WTC11 (cell line): ENCODE measurements at places on chromosomes 6 and 20. TPM values are rescaled to one million over a fixed set of nuclear protein-coding genes. Genes with fewer than 3 reads are reported as not detected.
A peak's percentile ranks its signal among the peaks of the same experiment; 100 is the strongest.

DNA sequence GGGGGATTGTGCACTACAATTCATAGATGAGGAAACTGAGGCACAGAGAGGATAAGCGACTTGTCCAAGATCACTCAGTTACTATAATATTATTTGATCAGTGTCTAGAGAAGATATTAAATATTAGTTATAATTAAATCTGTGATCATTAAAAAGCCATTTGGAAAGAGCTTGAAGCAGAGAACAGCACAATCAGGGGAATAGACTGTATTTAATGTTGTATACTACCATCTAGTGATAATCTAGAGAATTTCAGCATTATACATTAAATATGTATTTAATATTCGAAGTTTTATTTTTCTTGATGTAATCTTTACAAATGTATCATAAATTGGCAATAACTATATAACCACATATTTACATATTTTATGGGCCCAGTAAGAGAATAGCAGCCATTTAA is 20.1 kb upstream of the MTCL3 start:
- DNase-seq = no peak

GRCh38 chr6:46862381-46862780 is 59.4 kb downstream of the ADGRF5 start:
- no peak for DNase-seq

- DNase-seq = no peak
These were observed 23.9 kb downstream of the ARMC2 start for GRCh38 chr6:108872141-108872557.

DNA sequence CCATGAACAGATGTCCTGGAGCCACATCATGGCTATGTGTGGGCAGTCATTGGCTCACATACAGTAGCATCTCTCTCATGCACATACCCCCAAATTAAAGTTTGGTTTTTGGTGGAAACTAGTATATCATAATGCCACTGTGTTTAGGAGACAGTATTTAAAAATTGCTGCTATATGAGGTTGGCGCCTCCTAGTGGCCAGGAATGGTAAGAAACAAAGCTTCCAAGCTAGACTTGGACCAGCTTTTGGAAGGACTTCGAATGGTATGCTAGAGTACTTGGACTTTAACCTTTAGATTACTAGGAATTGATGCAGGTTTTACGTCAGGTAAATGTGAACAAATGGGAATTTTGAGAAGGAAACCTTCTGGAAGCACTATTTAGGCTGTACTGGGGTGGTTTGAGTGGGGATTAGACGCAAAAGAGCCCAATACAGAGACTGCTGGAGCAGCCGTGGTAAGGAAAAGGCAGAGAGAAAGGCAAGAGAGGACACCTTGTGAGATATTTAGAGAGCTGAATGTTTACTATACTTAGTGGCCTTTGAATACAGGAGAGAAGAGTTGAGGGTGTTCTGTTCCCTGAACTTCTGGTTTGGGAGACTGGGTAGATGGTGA is 23.8 kb downstream of the PRSS35 start:
- peak; percentile 74 for DNase-seq

DNA sequence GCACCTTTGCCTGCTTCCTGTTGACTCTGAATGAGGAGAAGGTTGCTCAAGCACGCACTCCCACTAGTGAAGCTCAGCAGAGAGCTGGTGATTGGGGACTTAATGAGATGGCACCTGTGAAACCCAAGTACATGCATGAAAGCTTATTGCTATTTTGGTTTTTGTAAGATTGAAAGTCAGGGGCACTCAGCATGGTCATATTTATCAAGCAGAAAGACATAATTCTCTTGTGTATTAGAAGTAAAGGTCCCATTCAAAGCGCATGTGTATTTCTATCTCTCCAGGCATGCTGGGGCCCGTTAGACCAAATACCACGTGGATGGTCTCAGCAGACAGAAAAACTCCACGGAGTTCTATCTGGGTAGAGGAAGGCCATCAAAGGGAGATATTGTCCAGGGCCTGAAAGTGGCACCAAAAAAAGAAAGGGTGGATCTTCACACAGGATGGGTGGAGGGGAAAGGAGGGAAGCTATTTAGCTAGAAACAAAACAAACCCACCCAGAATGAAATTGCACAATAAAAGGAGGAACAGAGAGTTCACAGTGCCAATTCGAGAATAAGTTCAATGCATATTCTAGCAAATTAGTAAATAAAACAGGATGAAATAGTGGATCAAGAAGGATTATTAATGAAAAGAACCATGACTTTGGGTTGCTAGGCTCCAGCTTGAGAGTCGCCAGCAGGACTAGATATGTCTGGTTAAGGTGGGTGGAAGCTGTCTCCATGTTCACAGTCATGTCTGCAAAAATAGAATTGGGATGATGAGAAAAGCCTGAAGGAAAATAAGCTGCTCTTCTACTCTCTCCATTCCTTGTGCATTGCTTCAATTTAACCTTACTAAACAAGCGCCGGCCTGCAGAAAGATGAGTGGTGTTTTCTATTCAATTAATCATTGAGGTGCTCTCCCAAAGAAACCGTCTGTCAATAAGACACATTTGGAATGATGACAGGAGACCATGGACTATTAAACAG is 224.9 kb upstream of the DTNBP1 start:
- no peak for DNase-seq

- DNase-seq = no peak
These were observed 109.3 kb downstream of the TRDN start for GRCh38 chr6:123527406-123527805.

DNA sequence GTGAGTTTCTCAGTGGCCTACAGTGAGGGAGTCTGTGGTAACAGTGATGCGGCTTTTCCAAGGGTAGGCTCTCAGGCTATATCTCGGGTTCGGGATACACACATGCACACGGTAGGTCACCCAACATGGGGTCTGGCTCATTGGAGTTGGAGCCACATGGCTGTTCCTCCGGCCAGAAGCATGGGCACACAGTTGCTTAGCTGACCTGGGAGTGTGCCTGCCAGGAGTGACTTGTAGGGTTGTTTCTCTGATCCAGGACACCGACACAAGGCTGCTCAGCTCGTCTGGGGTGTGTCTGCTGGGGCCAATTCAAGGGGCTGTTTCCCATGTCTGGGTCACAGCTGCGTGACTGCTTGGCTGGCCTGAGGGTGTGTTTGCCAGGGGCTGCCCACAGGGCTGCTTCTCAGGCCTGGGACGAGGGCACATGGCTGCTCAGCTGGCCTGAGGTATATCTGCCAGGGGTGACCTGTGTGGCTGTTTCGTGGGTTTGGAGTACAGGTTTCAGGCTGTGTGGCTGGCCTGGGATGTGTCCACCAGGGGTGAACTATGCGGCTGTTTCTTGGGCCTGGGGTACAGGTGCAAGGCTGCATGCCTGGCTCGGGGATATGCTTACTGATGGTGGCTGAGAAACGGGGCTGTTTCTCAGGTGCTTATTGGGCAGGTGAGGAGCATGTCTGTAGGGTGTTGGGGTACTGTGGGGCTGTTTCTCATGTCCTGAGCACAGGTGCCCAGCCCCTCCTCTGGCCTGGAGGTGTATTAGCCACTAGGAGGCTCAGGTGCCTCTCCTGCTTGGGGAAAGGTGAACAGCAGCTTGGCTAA is 15.2 kb downstream of the KIF25 start:
- DNase-seq = no peak

DNA sequence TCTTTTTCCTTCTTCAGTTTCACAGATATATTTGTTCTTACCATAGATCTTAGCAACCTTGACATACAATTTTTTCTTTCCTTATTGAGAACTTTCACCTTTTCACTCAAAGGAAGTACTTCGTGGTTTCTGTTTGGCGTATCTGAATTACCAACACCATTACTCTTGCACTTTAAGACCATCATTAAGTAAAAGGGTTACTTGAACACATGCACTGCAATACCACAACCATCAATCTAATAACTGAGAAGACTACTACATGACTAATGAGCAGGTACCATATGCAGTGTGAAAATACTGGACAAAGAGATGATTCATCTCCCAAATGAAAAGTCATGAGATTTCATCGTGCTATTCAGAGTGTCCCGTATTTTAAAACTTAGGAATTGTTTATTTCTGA is 21.7 kb upstream of the SENP6 start:
- DNase-seq = no peak

DNA sequence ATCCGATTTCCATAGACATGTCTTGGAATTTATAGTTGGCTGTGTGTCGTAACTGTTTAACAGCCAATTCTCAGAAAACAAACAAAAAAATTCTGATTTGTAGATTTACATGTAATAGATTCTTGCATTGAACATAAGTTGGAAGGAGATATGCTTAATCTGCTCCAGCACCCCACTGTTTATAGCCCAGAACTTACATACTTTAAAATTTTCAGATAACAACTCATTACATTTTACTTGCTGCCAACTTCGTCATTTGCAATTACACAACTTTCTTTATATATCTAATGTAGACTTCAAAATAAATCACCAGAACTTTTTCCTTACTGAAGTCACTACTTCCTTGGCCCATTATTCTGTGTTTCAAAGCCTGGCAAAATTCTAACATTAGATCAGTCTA is 472.3 kb upstream of the EYS start:
- DNase-seq = no peak

DNA sequence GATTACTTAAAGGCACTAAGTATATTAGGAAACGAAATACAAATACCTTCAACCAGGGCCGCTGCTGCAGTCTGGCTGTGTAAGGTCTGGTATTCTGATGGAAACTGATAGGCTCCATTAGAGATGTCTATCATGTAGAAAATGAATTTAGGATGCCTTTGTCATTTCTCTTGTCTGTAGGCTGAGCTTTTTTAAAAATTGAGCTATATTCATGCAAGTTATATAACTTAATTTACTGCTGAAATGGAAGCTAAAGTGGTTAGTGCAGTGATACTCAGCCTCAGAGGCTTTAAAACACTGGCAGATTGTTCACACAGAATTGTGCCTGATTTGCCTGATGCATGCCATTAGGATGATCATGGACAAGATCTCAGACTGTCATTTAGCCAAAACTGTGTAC is 286.2 kb upstream of the QKI start:
- DNase-seq = no peak

- DNase-seq = no peak
These were observed 792.4 kb downstream of the QKI start for GRCh38 chr6:164206807-164207423.

DNA sequence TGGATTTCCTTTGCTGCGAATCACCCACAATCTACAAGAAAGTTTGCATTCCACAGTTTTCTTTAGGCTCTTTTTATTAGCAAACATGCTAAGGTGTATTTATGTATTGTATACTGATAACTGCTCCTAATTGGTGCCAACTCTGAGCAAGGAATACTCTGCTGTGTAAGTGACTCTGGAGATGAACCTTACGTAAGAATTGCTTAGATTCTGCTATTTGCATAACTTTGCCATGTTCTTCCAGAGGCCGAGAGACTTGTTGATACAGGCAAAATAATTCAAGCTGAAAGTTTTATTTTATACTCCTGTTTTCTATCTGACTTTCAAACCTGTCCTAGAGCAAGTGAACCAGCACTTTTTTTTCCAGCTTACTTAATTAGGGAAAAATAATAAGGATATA is 461.3 kb downstream of the GJA1 start:
- no peak for DNase-seq

GRCh38 chr20:45945678-45946148 is 11.2 kb downstream of the PCIF1 start:
- no peak for DNase-seq

GRCh38 chr6:119584088-119584487 is 234.5 kb upstream of the MAN1A1 start:
- no peak for DNase-seq

GRCh38 chr6:87333591-87334181 is 4.6 kb upstream of the GJB7 start:
- DNase-seq = no peak

GRCh38 chr6:106974999-106975737 is 639 bp upstream of the CD24 start:
- peak; percentile 73 for DNase-seq

GRCh38 chr20:6744805-6745204 is 22.7 kb upstream of the BMP2 start:
- no peak for DNase-seq

GRCh38 chr20:31979713-31980426 is 11.9 kb downstream of the XKR7 start:
- no peak for DNase-seq

GRCh38 chr20:56949318-56949717 is 317.1 kb downstream of the BMP7 start:
- DNase-seq = peak; percentile 49

DNA sequence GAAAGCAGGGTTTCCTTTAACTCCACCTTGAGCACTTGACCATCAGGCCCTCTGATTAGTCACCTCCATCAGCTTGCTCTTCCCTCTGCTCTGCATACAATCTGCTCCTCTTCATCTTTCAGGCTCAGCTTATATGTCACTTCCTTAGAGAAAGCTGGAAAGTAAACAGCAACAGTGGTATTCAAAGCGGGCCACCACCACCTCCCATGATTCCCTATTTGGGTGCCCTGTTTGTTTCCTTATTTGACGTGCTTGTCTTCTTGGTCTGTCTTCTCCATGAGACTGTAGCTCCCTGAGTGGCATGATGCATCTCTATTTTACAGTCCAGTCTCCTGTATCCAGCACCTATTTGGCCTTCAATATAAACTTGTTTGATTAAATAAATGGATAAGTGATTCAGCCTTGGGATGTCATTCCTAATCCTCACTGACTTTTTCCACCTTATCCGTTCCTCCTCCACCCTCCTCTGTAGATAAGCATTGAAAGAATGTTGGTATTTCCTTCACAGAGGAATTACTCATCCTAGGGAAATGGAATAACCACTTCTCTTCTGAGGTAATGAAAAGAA is 102.8 kb upstream of the SGK1 start:
- DNase-seq = no peak

- DNase-seq = no peak
These were observed 55.6 kb downstream of the KIAA0408 start for GRCh38 chr6:127403636-127404035.

GRCh38 chr6:139161817-139162284 is 27.0 kb downstream of the HECA start:
- DNase-seq = no peak

GRCh38 chr6:87184762-87185250 is 29.4 kb downstream of the ZNF292 start:
- DNase-seq = no peak

DNA sequence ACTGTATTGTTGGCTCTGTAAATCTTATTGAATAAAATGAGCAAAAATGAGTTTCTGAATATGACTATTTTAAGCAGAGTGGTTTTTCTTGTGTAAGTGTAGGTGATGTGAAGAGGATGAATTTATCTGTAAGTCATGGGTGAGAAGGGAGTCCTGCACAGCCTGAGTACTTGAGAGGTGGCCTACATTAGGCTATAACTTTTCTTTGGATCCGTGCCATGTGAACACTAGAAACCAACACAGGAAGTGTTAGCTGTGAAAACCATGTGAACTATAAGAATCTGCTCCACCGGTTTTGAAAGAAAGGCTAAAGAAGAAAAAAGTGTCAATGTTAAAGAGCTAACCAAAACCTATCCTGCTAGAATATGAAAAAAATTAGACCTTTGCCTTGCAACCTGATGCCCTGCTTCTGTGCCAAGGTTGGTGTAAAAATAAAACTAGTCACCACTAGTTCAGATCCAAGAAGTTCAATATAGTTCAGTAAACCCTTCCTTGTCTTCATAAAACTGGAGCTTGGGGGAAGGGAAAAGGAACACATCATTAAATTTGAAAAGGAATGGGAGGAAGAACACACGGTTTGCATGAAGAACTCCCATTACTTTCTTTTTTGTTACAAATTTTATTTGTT is 21.3 kb downstream of the PLCB1 start:
- DNase-seq = no peak

The LRRC73 gene
- 0.73 to 1.4 TPM (median 0.76 TPM) in 3 replicates for total RNA-seq

The TPBG gene
- total RNA-seq = 29.6 to 35.3 TPM (median 30.4 TPM) in 3 replicates

The MDFI gene
- 63.2 to 86.2 TPM (median 74.6 TPM) in 3 replicates for total RNA-seq

The ACSS1 gene
- total RNA-seq = 1.5 to 2.7 TPM (median 2.4 TPM) in 3 replicates

The CYP21A2 gene
- 1.2 to 1.5 TPM (median 1.4 TPM) in 3 replicates for total RNA-seq

The SPEF1 gene
- total RNA-seq = 0.41 to 0.72 TPM (median 0.64 TPM) in 3 replicates

The RPN2 gene
- total RNA-seq = 205 to 233 TPM (median 227 TPM) in 3 replicates

The HUS1B gene
- total RNA-seq = 0.89 to 1.1 TPM (median 0.89 TPM) in 3 replicates

The TUBB2B gene
- total RNA-seq = 591 to 627 TPM (median 616 TPM) in 3 replicates

The EFCAB8 gene
- 0.17 to 0.55 TPM (median 0.32 TPM) in 3 replicates for total RNA-seq

The NOL7 gene
- total RNA-seq = 65.3 to 76.1 TPM (median 66.5 TPM) in 3 replicates
